ENCODE measurements at places on chromosomes 12 and 14.

- no peaks in the 10 kb centered on the region for H3K36me3 ChIP-seq
- peak; percentile 81 for DNase-seq
- H3K4me3 ChIP-seq = no peak overlapping the region
- no peaks in the 10 kb centered on the region for H3K27me3 ChIP-seq
Observed at GRCh38 chr14:23929822-23930294, 23.7 kb upstream of the DHRS4 start.

GRCh38 chr12:264269-264668 lies 1.6 kb upstream of the SLC6A13 start:
- no peak for DNase-seq
- H3K36me3 ChIP-seq = no peaks in the 10 kb centered on the region
- H3K27ac ChIP-seq = no peak overlapping the region
- no peak overlapping the region for H3K4me3 ChIP-seq
- H3K4me1 ChIP-seq = peaks cover 5% of the 10 kb centered on the region

GRCh38 chr14:103772078-103772712 lies 56.6 kb downstream of the ZFYVE21 start:
- DNase-seq = no peak
- H3K4me1 ChIP-seq = no peaks in the 10 kb centered on the region
- no peak overlapping the region for H3K4me3 ChIP-seq
- H3K27ac ChIP-seq = no peak overlapping the region
- H3K27me3 ChIP-seq = no peaks in the 10 kb centered on the region

- peak overlapping the region; percentile 89 for H3K27ac ChIP-seq
- H3K27me3 ChIP-seq = no peaks in the 10 kb centered on the region
- H3K36me3 ChIP-seq = no peaks in the 10 kb centered on the region
- peaks cover 13% of the 10 kb centered on the region for H3K4me1 ChIP-seq
Observed at GRCh38 chr12:121611306-121611705, 15.0 kb upstream of the ORAI1 start.

DNA sequence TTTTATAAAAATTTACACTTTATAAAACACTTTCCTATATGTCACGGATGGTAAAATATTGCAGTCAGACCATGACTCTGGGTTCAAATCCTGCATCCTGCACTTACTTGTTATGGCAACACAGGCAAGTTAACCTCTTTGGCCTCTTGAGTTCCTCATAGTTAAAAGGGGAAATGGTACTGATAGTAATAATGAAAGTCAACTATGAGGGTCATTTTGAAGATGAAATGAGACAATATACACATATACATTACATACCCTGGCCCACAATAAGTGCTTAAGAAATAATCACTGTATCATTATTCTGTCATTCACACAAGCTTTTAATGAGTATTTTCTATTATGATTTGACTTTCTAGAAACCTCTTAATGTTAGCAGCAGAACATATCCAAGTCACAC lies 64.4 kb downstream of the C12orf42 start:
- H3K27ac ChIP-seq = no peak overlapping the region
- no peaks in the 10 kb centered on the region for H3K4me1 ChIP-seq
- H3K36me3 ChIP-seq = no peaks in the 10 kb centered on the region

- H3K27ac ChIP-seq = no peak overlapping the region
- H3K36me3 ChIP-seq = no peaks in the 10 kb centered on the region
- peak; percentile 5 for DNase-seq
Observed at GRCh38 chr14:38762426-38762825, 340.6 kb downstream of the SEC23A start.

GRCh38 chr12:86170051-86170450 lies 86.1 kb downstream of the MGAT4C start:
- no peak overlapping the region for H3K27ac ChIP-seq
- no peaks in the 10 kb centered on the region for H3K4me1 ChIP-seq
- H3K27me3 ChIP-seq = no peaks in the 10 kb centered on the region
- no peak overlapping the region for H3K4me3 ChIP-seq
- no peak for DNase-seq
- H3K36me3 ChIP-seq = no peaks in the 10 kb centered on the region

- H3K27ac ChIP-seq = no peak overlapping the region
- H3K36me3 ChIP-seq = no peaks in the 10 kb centered on the region
- H3K4me1 ChIP-seq = peaks cover 11% of the 10 kb centered on the region
- peaks cover 94% of the 10 kb centered on the region for H3K27me3 ChIP-seq
- DNase-seq = no peak
Observed at GRCh38 chr12:49541911-49542505, 3.2 kb downstream of the KCNH3 start.

DNA sequence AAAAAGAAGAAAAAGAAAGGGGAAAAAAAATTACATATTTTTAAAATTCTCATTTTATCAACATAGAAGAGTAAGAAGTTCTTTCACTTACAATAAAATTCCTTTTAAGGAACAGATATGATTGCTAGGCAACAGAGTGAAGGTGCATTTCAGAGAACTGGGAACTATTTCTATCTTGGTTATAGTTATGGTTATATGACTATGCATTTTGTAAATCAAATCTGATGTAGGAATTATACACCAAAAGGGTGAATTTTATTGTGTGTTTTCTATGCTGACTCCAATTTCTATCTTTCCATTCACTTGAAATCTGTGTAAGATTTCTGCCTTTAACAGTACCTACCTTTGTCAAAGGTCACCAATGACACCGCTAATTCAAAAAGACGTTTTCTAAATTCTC lies 50.1 kb downstream of the HNRNPC start:
- no peak for DNase-seq
- H3K27me3 ChIP-seq = no peaks in the 10 kb centered on the region
- peaks cover 38% of the 10 kb centered on the region for H3K36me3 ChIP-seq
- H3K27ac ChIP-seq = no peak overlapping the region

DNA sequence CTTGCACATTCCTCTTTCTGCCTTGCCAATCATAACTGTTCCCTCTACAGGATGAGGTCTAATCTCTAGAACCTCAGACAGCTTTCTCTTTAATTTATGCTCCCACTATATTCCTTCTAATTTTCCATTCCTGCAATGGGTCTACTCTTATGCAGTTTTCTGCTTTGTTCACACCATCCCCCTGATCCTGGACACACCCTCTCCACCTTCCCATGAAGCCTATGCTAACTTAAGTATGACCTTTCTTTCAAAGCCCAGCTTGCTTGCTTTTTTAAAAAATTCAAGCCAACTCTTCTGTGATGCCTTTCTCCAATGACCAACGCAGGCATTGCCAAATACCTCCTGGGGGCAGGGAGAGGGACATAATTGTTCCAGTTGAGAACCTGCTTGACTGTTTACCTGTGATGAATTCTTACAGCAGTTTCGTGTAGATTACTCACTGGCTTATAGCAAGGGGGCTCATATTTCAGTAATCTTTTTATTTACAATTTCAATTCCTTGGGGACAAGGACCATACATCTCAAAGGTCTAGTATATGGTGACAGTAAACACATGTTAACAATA lies 7.8 kb downstream of the SLC38A1 start:
- DNase-seq = no peak
- H3K4me1 ChIP-seq = peaks cover 14% of the 10 kb centered on the region
- H3K27me3 ChIP-seq = no peaks in the 10 kb centered on the region
- no peaks in the 10 kb centered on the region for H3K36me3 ChIP-seq

DNA sequence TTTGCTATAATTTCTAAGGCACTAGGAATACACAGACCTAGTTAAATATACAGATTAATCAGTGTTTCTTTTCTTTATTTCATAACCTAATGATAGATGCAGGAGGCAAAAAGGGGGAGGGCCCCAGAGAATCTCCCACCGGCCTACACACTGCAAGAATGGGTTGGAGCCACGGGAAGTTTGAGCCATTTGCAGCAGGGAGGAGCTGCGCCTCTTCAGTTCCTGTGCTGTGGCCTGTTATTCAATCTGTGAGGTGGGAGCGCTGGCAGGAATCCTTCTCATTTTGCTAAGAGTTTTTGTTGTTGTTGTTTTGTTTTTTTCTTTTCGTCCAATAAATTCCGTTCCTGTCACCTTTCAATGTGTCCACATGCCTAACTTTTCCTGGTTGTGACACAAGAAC lies 251.3 kb upstream of the RPL10L start:
- no peaks in the 10 kb centered on the region for H3K27me3 ChIP-seq
- H3K27ac ChIP-seq = no peak overlapping the region
- no peaks in the 10 kb centered on the region for H3K36me3 ChIP-seq
- no peak for DNase-seq
- H3K4me1 ChIP-seq = no peaks in the 10 kb centered on the region
- H3K4me3 ChIP-seq = no peak overlapping the region

GRCh38 chr12:56488041-56488955 lies at the start of gene GLS2:
Gene GLS2, minus strand, starts transcription at chr12:56488161. Its CDS starts 43 bp downstream, at chr12:56488118.
- H3K27ac ChIP-seq = no peak within 1 kb of the TSS
- H3K27me3 ChIP-seq = peaks cover 50% of the 10 kb centered on the region
- DNase-seq = peak; percentile 88
- peaks cover 16% of the 10 kb centered on the region for H3K4me1 ChIP-seq
- no peaks in the 10 kb centered on the region for H3K36me3 ChIP-seq

- no peak overlapping the region for H3K27ac ChIP-seq
- peaks cover 14% of the 10 kb centered on the region for H3K27me3 ChIP-seq
- H3K4me1 ChIP-seq = peaks cover 22% of the 10 kb centered on the region
- DNase-seq = no peak
- H3K36me3 ChIP-seq = peaks cover 2% of the 10 kb centered on the region
Observed at GRCh38 chr14:100546051-100546443, 41.2 kb downstream of the BEGAIN start.

DNA sequence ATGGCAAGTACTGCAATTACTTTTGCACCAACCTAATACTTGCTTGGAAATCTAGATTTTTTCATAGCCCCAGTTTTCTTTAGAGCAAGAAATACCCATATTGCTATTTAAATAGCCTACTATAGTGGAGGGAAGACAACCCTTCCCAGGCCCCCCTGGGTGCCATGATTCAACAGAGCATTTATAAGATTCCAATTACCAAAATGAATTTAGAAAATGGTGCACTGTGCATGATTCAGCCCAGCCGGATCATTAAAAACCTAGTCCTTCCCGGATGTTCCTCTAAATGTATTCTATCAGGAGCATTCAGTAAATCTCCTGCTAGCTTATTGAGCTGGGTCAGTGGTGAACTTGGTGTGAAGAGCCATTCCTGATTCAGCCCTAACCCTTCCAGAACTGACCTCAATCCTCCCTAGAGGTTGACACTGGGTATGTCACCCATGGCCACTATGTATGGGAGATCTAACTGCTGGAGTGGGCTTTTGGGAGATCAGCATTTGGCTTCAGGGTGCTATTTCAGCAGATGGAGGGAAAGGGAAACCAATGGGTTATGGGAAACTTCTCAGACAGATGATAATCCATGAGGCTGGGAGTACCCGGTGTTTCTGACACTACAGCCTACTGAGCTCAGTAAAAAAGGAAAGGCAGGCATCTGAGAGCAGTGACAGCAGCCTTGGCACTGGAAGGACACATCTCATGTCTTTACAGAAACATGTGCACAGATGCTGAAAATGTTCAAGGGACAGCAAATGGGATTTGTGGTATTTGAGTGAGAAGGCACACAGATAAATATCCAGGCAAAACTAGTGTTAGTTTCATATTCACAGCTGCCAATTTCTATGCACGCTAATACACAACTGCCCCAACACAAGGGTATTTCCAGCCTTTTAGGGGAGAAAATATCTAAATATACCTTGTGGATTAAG lies 258.9 kb downstream of the DPF3 start:
- H3K27ac ChIP-seq = no peak overlapping the region
- no peaks in the 10 kb centered on the region for H3K36me3 ChIP-seq
- no peak overlapping the region for H3K4me3 ChIP-seq

GRCh38 chr14:52852810-52853521 lies 61.6 kb upstream of the GNPNAT1 start:
- DNase-seq = no peak
- no peaks in the 10 kb centered on the region for H3K27me3 ChIP-seq
- no peak overlapping the region for H3K27ac ChIP-seq

- no peak overlapping the region for H3K4me3 ChIP-seq
- no peaks in the 10 kb centered on the region for H3K27me3 ChIP-seq
- no peaks in the 10 kb centered on the region for H3K4me1 ChIP-seq
- no peaks in the 10 kb centered on the region for H3K36me3 ChIP-seq
- no peak for DNase-seq
Observed at GRCh38 chr12:39105111-39105510, 199.7 kb upstream of the CPNE8 start.

GRCh38 chr12:98178126-98178525 lies 337.3 kb upstream of the TMPO start:
- no peak for DNase-seq
- H3K27ac ChIP-seq = no peak overlapping the region
- H3K4me1 ChIP-seq = no peaks in the 10 kb centered on the region
- no peaks in the 10 kb centered on the region for H3K27me3 ChIP-seq
- H3K4me3 ChIP-seq = no peak overlapping the region

- H3K27ac ChIP-seq = no peak overlapping the region
- H3K4me3 ChIP-seq = no peak overlapping the region
- H3K27me3 ChIP-seq = no peaks in the 10 kb centered on the region
- H3K36me3 ChIP-seq = no peaks in the 10 kb centered on the region
- no peaks in the 10 kb centered on the region for H3K4me1 ChIP-seq
- DNase-seq = no peak
Observed at GRCh38 chr12:34601689-34602088, 579.4 kb downstream of the ALG10 start.

- no peak for DNase-seq
- no peaks in the 10 kb centered on the region for H3K27me3 ChIP-seq
- no peak overlapping the region for H3K4me3 ChIP-seq
- H3K4me1 ChIP-seq = no peaks in the 10 kb centered on the region
Observed at GRCh38 chr14:75770635-75771034, 109.6 kb downstream of the TTLL5 start.

DNA sequence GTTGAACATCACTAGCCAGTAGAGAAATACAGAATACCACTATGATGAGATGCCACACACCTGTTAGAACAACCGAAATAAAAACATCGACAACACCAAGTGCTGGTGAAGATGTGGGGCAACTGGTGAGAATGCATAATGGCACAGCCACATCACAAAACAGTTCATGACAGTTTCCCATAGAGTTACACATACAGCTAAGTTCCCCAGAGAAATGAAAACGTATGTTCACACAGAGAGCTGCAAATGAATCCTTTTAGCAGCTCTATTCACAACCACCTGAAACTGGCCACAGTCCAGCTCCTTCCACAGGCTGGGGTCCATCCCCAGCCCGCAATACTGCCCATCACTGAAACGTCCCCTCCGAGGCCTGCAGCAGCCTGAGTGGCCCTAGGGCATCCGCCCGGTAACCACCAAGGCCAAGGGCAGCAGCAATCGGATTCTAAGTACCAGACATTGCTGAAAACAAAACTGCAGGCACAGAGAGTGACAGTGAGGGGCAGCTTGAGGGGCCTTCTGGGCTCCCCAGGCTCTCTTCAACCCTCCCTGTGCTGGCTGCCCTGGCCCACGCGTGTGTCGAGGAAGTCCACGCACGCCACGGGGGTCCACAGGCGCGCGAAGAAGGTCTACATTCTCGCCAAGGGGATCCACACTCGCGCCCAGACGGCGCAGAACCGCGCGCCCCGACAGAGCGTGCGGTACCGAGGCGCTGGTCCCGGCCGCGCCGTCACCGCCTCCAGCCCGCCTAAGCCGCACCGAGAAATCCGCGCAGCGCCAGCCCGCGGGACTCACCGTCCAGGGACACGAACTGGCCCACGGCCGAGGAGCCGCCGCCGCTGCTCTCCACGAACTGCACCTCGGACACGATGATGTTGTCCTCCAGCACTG lies 903 bp downstream of the BRF1 start:
- H3K27me3 ChIP-seq = no peaks in the 10 kb centered on the region
- peaks cover 10% of the 10 kb centered on the region for H3K4me1 ChIP-seq
- peak overlapping the region; percentile 76 for H3K4me3 ChIP-seq
- H3K36me3 ChIP-seq = peaks cover 4% of the 10 kb centered on the region

GRCh38 chr14:70317969-70318634 lies 41.4 kb downstream of the COX16 start:
- H3K4me1 ChIP-seq = no peaks in the 10 kb centered on the region
- H3K36me3 ChIP-seq = no peaks in the 10 kb centered on the region
- no peak overlapping the region for H3K4me3 ChIP-seq
- H3K27me3 ChIP-seq = no peaks in the 10 kb centered on the region
- H3K27ac ChIP-seq = no peak overlapping the region
